ENCODE measurements at places on chromosomes 5 and 9.

GRCh38 chr5:152499814-152500535 lies 94.9 kb upstream of the NMUR2 start:
- no peak for DNase-seq

- peak; percentile 17 for DNase-seq
These were observed 2.6 kb upstream of the TXNDC8 start for GRCh38 chr9:110340306-110340705.

DNA sequence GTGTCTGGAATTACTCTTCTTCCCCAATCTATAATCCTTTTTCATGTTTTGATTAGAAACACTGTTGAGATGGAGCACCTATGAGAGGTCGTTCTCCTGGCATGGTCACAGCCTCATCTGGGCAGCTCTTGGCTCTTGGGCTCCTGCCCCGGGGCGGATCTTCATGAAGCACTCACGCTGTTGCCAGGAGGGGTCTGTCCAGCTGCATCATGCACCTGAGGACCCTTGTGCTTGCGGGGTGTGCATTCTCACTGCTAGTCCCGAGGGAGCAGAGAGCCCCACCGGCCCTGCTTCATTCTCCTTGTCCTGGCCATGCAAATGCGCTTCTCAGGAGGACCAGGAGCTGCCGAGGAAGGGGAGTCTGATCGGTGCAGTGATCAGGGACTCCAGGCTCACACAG lies 117.6 kb upstream of the S1PR3 start:
- no peak for DNase-seq

DNA sequence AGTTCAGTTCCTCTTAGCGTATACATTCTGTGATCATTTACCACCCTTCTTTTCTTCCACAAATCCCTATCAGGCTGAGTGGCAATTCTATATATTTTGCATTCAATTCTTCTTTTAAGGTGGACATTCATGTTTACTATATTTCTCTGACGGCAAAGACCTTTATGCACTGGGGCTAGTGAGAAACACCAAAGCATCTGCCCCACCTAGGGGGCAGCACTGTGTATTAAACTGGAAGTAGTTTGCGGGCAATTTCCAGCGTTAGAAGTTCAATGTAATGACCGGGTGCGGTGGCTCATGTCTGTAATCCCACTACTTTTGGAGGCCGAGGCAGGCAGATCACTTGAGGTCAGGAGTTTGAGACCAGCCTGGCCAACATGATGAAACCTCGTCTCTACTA lies 27.9 kb upstream of the FBXL7 start:
- no peak for DNase-seq

- DNase-seq = no peak
These were observed 28.4 kb downstream of the GZMK start for GRCh38 chr5:55052383-55052931.

All from brain microvascular endothelial cell (primary cell).